ENCODE measurements at places on chromosomes 4 and X.

GRCh38 chr4:131764730-131765129, 1384.4 kb upstream of the PCDH10 start:
- DNase-seq: no peak

- DNase-seq: peak; percentile 92
Measured at GRCh38 chrX:106917830-106918500, 2.2 kb upstream of the CLDN2 start.

DNA sequence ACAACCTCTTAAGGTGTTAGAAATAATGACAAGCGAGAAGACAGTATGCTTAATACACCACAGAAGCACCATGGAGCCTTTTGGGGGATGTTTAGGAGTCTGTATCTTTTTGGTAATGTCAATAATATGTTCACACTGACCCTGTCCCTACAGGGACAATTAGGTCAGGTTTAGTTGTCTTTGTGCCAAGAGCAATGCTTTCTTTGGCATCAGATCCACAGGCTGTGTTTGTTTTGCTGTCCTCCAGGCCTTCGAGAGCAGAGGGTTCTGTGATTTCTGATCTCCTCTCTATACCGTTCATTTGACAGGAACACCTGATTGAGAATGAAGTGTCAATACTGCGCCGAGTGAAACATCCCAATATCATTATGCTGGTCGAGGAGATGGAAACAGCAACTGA, 153.8 kb downstream of the DCLK2 start:
- no peak for DNase-seq

- DNase-seq: peak; percentile 84
Measured at GRCh38 chr4:106587558-106587957, 219.0 kb upstream of the GIMD1 start.

DNA sequence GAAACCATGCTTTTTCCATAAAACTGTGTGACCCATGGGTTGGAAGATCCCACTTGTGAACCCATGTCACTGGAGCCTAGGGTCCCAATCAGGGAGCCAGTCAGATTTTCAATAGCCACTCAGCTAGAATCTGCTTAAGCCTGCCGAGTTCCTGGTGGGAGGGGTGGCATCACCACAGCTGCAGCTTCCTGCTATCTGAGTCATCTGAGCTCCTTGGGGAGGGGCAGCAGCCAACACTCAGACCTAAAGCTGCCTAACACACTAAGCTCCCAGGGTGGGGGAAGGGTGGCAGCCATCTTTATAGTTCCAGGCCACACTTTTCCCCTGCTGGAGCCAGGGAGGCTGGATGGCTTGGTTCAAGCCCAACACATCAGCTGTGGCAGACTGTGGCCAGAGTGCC, 350.1 kb downstream of the C4orf33 start:
- DNase-seq: peak; percentile 69

All from bronchial epithelial cell (primary cell).